ENCODE measurements at places on chromosomes 5 and 9.

GRCh38 chr9:3285365-3286161 is 240.2 kb downstream of the RFX3 start:
- no peak for DNase-seq

DNA sequence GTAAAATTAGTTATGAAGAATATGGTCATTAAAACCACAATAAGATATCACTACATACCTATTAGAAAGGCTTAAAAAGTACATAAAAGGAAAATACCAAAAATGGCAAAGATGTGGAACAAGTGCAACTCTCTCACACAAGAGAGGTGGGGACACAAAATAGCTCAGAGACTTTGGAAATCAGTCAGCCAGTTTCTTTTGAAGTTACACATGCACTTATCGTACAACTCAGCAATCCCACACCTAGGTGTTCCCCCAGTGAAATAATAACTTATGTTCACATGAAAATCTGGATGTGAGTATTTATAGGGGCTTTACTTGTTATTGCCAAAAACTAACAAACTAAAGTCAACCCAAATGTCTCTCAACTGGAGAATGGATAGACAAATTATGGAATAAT is 9.8 kb upstream of the RICTOR start:
- DNase-seq: no peak

GRCh38 chr5:127922603-127923002 is 161.0 kb upstream of the SLC12A2 start:
- DNase-seq: no peak

DNA sequence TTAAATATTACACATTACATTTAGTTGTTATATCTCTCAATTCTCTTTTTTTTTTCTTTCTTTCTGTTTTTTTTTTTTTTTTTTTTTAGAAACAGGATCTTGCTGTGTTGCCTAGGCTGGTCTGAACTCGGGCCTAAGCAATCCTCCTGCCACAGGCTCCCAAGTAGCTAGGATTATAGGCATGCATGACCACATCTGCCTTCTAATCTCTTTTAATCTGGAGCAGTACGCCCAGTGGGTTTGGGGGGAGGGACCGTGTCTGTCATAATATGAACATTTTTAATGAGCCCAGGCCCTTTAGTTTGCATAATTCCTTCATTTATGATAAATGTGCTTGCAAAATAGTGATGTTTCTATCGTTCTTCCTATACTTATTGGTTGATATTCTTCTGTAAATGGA is 10.3 kb downstream of the RHOBTB3 start:
- DNase-seq: no peak

GRCh38 chr5:54063817-54064216 is 246.6 kb downstream of the ARL15 start:
- DNase-seq: no peak

DNA sequence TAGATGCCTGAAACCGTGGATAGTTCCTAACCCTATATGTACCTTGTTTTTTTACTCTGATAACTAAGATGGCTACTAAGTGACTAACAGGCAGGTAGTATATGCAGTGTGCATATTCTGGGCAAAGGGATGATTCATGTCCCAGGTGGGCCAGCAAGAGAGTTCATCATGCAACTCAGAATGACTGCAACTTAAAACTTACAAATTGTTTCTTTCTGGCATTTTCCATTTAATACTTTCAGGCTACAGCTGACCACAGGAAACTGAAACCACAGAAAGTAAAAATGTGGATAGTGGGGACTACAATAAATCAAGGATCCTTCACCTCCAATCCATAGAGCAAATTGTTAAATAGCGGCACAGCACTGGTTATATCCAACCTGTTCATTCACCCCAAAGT is 30.7 kb upstream of the VCAN start:
- DNase-seq: no peak

GRCh38 chr5:172362755-172363154 is 79.2 kb upstream of the UBTD2 start:
- DNase-seq: no peak

DNA sequence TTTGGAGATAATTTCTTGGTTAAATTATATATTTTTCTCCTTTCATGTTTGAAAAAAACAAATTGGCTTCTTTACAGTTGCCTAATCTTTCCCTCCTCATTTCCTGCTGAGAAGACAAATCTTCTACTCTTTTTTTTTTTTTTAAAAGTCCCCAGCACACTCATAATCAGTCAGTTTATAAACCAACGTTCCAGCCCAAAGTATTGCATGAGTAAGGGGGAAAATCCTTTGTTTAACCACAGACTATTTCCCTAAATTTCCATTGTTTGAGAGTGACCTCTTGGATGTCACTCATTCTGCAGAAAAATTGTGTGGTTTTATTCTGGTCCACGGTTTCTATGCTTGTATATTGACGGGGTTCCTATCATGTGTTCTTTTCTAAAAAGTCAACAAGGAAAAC is 55.1 kb upstream of the TLR4 start:
- DNase-seq: no peak

- DNase-seq: no peak
Observed at GRCh38 chr9:36903541-36904435, 130.3 kb downstream of the PAX5 start.

DNA sequence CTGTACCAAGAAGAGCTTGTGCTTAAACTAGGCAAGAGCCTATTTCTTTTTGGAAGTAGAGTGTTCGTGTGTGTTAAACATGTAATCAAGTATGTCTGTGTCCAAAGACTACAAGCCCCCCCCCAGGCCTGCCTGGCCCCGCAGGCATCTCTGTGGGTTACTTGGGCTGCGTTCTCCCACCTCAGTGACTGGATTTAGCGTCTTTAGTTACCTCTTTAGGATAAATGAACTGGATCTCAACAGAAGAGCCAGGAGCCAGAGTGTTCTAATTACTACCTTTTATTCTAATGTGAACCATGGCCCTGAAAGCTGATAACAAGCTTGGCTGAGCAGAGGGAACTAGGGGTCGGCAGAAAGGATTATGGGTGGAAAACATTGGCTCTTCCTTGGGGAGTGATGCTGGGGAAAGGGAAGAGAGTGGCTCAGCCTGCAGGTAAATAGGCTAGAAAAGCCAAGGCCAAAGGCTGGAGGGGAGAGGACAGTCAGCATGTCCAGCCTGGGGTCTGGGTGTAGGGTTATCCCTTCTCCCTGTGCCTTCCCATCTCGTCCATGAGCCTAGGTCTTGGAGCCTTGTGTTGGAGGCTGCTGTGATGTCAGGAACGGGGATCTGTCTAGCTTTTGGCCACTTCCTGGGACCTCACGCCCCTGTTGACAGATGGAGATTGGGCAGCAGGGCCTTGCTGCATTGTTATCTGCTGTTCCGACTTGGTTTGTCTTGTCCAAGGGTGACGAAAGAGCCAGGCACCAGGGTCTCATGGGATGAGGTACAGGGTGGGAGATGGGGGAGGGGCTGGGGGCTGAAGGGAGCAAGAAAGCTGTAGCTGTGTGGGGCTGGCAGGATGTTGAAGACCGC is 11.1 kb downstream of the CD74 start:
- no peak for DNase-seq

- DNase-seq: no peak
Observed at GRCh38 chr9:137462396-137462985, 3.4 kb upstream of the NSMF start.

- no peak for DNase-seq
Observed at GRCh38 chr9:20506099-20506900, 116.0 kb downstream of the MLLT3 start.

GRCh38 chr5:16693879-16694278 is 77.1 kb upstream of the RETREG1 start:
- DNase-seq: no peak

- DNase-seq: peak; percentile 54
Observed at GRCh38 chr5:42502613-42503470, 79.6 kb downstream of the GHR start.

DNA sequence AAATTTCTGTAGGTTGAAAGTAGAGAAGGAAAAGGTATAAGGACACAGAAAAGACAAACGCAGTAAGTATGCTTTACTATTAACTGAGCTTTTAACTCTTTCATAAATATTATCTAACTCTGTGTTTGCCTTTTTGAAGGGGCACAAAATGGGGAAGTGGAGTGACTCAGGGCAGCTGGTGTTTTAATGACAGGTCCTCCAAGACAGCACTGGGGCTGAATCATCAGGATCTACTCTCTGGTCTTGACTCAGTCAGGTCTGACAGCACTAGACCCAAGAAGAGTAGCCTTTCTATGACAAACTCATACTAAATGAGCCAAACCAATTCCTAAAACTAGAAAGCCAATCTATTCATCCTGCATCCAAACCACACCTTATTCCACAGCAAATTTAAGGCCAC is 102.2 kb downstream of the APTX start:
- DNase-seq: no peak

DNA sequence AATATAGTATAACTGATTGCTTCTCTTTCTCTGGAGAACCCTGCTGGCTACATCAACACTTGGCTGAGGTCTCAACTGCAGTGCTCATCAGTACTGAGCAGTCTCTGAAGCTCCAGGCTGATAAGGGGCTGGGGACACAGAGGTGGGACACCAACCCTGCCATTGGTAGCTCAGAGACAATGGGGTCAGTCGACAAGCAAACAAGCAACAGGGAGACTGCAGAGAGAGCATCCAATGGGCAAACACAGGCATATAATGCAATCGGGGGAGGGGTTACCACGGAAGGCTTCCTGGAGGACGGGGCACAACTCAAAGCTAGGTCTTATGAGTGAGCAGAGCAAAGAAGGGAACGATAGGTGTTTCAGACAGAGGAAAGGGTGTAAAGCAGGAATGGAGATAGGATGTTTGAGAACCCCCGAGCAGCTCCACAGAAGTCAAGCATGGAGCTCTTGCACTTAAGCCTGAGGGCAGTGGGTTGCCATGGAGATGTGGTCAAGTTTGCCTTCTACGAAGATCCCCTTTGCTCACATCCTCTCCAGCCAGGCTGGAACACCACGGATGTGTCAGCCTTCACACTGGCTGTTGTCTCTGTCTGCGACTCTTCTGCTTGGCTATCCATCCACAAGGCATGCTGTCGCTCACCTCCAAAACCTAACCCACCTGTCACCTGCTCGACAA is 21.5 kb upstream of the AKNA start:
- no peak for DNase-seq

DNA sequence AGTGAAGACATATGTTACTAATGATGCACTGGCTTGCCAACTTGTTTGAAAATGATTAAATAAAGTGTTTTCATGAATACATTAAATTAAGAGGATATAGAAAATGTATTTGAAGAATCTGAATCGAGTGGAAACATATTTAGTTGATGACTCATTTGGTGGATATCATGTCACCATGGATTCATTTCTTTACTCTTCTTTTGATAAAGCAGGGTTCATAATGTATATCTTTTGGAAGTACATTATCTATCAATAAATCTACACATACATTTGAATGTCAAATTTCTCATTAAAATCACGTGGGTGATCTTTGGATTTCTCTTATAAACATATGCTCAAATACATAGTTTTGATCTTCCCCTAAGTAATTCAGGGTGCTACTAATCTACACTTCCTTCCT is 1148.1 kb upstream of the ACO1 start:
- no peak for DNase-seq

DNA sequence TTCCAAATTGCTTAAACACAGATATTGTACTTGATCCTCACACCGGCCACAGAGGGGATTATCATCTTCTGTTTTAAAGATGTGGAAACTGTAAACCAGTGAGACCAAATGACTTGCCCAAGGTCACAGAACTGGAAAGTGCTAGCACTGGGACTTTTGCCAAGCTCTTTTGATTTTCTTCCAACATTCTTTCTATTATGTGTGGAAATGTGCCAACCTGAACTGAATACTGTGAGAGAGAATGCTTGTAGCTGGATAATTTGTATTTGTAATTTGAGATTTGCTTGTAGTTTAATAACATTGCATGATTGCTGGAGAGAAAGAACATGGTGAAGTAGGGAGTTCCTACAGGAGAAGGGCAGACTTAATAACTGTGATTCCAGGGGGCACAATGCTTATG is 977.9 kb upstream of the NUDT12 start:
- DNase-seq: peak; percentile 42

All from LNCaP clone FGC (cell line).